A549 treated with dexamethasone at 1 μM for 4 hours (cell line): ENCODE measurements at places on chromosomes 5 and 9. TPM values are rescaled to one million over a fixed set of nuclear protein-coding genes. Genes with fewer than 3 reads are reported as not detected.

Gene LCN2
- 2.8 to 7.2 TPM (median 3.2 TPM) in 5 replicates for total RNA-seq

Gene PCDHB16
- total RNA-seq: 0.05 to 0.15 TPM (median 0.09 TPM) in 5 replicates

Gene FGF1
- total RNA-seq: 0.13 to 0.73 TPM (median 0.42 TPM) in 5 replicates

Gene SPAG8
- 0.24 to 0.51 TPM (median 0.34 TPM) in 5 replicates for total RNA-seq

Gene ARHGEF39
- 11.5 to 16.2 TPM (median 15.4 TPM) in 5 replicates for total RNA-seq

Gene INSYN2B
- total RNA-seq: 0.13 to 0.20 TPM (median 0.16 TPM) in 5 replicates

Gene SLC34A3
- total RNA-seq: 0.05 to 0.11 TPM (median 0.06 TPM) in 5 replicates

Gene LCN9
- 0.14 to 0.30 TPM (median 0.22 TPM) in 3 of 5 replicates, not detected in the others for total RNA-seq

Gene NUTM2F
- total RNA-seq: not detected in 5 replicates

Gene PALM2AKAP2
- 0.14 to 0.51 TPM (median 0.29 TPM) in 5 replicates for total RNA-seq

Gene FBXW5
- 57.0 to 103 TPM (median 97.7 TPM) in 5 replicates for total RNA-seq

Gene C5orf58
- not detected in 5 replicates for total RNA-seq

Gene TOR1A
- total RNA-seq: 56.3 to 63.0 TPM (median 62.6 TPM) in 5 replicates

Gene PCDHGC5
- 0.03 TPM in 1 of 5 replicates, not detected in the others for total RNA-seq

Gene PPP3R2
- not detected in 5 replicates for total RNA-seq

Gene FREM1
- not detected in 5 replicates for total RNA-seq

Gene ZNF346
- total RNA-seq: 8.2 to 10.7 TPM (median 9.8 TPM) in 5 replicates

Gene SGCD
- total RNA-seq: 4.1 to 5.3 TPM (median 4.9 TPM) in 5 replicates

Gene ADAM19
- 9.6 to 13.8 TPM (median 12.4 TPM) in 5 replicates for total RNA-seq

Gene FBLL1
- total RNA-seq: 0.06 to 0.13 TPM (median 0.08 TPM) in 4 of 5 replicates, not detected in the other

Gene F12
- 14.4 to 21.3 TPM (median 19.4 TPM) in 5 replicates for total RNA-seq

Gene CEP78
- 15.6 to 20.2 TPM (median 18.4 TPM) in 5 replicates for total RNA-seq
